GM12878 (cell line): ENCODE measurements at places on chromosomes 2 and 18. TPM values are rescaled to one million over a fixed set of nuclear protein-coding genes. Genes with fewer than 3 reads are reported as not detected.

GRCh38 chr2:54081574-54081973 lies 33.8 kb upstream of the ACYP2 start:
- DNase-seq = peak; percentile 87
- no peak overlapping the region for H3K4me3 ChIP-seq
- H3K27me3 ChIP-seq = no peaks in the 10 kb centered on the region
- no peaks in the 10 kb centered on the region for H3K36me3 ChIP-seq
- H3K4me1 ChIP-seq = peaks cover 8% of the 10 kb centered on the region
- 0 out of 2 replicates have a peak overlapping the region, but pooled peaks have one; percentile 28 for H3K27ac ChIP-seq

- peaks cover 13% of the 10 kb centered on the region; the same call in 1 of the 2 replicates for H3K27me3 ChIP-seq
- no peaks in the 10 kb centered on the region for H3K4me1 ChIP-seq
- no peak for DNase-seq
- no peaks in the 10 kb centered on the region for H3K36me3 ChIP-seq
- no peak within 1 kb of the TSS for H3K4me3 ChIP-seq
- H3K27ac ChIP-seq = no peak within 1 kb of the TSS
These were observed at the start of gene GCKR for GRCh38 chr2:27496357-27497287. Gene GCKR (plus strand): TSS chr2:27496839. CDS start chr2:27496905, 66 bp downstream.

- no peak overlapping the region for H3K27ac ChIP-seq
- no peaks in the 10 kb centered on the region for H3K36me3 ChIP-seq
These were observed 3.9 kb upstream of the IL1R2 start for GRCh38 chr2:101987832-101988231.

DNER gene
- polyA plus RNA-seq = 0.04 TPM in 1 of 2 replicates, not detected in the other

PFN4 gene
- 1.8 and 2.1 TPM in 2 replicates for polyA plus RNA-seq

DNA sequence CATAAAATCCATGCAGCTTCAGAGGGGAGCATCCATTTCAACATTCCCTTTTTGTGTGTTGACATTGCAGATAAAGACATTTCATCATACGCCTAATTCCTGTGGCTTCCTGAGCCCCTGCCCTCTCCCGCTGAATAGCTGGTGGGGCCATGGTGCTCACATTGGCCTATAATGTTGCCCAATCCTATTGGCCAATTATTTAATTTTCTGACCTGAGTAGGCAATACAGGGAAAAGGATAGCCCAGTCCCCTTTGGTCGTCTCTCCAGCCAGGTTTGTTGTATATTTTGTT lies 163.8 kb upstream of the MYCN start:
- no peak overlapping the region for H3K4me3 ChIP-seq
- DNase-seq = no peak
- no peaks in the 10 kb centered on the region for H3K4me1 ChIP-seq
- no peaks in the 10 kb centered on the region for H3K36me3 ChIP-seq
- no peaks in the 10 kb centered on the region for H3K27me3 ChIP-seq
- no peak overlapping the region for H3K27ac ChIP-seq
